ENCODE measurements at places on chromosomes 5 and 9.

DNA sequence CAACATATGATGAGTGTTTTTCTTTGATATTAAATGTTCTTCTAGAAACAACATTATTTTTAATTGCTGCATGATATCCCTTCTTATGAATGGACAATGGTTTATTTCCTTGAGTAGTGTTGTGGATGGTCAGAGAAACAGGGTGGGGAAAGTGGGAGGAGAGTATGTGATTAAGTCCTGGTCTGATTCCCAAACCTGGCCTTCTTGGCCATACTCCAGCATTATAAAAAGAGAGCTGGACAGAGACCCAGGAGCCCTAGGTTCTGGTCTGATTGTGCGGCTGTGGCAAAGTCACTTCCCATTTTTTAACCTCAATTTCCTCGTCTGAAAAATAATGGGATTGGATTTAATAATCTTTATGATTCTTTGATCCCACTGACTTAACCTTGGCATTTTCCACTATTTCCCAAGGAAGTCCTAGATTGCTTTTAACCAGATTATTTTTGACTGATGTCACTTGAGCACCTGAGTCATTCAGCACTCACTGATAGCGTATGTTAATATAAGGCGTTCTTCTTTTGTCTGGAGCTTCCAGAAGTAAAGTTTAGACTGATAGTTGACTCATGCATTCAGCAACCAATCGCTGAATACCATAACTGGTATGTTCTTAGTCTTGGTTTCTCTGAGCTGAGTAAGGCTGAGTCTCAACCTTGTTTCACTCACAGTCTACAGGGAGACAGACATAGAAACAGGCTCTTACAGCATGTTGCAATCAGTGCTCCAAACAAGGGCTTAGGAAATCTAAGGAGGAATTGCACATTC is 26.2 kb downstream of the OSMR start:
- DNase-seq: no peak

DNA sequence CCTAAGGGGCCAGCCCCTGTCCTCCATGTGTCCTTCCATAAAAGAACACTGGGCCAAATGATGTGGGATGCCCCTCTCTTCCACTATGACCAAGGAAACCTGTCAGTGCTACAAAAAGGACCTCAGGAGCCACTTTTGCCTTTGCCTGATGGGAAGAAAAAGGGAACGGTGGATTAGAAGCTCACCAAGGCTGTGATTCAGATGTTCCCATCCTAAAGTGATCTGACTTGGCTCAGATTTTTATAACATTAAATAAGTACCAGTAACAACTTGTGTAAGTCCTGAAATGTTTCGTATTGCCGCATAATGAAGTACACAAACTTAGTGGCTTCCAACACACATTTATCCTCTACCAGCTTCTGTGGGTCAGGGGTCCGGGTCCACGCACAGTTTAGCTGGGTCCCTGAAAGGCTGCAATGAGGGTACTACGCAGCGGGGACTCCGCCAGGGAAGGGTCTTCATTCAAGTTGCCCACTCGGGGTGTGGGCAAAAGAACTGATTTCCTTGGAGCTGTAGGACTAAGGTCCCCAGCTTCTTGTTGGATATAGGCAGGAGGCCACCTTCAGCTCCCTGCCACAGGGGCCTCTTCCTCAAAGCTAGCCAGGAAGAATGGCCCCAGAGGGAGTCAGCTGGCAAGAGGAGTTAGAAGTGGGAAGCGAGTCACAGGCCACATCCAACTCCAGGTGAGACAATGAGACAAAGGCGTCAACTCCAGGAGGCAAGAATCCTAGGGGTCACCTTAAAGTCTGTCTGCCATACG is 60.4 kb downstream of the RAPGEF1 start:
- no peak for DNase-seq

DNA sequence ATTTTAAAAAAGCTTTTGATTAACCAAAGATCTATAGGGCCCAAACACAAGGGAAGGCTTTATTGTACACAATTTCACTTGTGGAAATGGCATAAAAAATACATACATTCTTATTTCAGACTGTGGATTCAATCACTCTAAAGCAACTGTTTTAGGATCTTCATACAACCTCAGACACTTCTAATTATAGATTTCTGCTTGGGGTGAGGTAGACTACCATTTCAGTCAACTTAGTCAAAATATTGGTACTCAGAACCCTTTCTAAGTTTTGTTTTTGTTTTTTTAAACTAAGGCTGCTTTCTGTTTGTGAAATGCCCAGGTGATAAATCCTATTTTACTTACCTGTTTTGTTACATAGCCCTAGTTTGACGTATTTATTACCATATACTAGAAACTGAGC is 284.5 kb upstream of the RASA1 start:
- no peak for DNase-seq

DNA sequence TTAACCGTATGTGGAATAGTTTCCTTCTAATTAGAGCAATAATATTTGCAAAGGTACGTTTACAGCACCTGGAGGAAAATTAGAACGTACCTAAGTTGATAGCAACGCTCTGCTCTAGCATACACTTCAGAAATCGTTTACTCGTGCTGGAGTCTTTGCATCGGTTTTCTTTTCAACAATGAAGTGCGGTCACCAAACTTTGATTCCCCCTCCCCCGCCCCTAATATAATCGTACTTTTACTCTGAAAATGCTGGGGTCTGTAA is 506 bp downstream of the ADAMTS19 start:
- DNase-seq: no peak

DNA sequence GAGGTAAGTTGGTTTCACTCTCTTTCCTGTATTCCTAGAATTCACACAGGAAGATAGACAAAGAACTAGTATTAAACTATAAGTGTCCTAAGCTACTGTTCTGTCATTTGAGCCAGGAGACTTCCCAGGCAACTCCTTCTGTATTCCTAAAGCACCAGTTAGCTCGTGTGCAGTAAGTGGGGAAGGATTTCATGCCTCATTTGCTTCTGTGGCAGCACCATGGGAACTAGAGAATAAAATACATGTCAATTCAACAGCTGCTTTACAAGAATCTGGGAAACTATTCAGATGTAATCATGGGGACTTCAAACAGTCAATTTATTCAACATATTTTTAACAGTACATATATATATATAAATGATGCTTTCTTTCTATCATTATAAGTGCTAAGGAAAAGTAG is 762.3 kb downstream of the PRELID2 start:
- no peak for DNase-seq

GRCh38 chr9:137478962-137479861 is 20.1 kb upstream of the NSMF start:
- DNase-seq: no peak

DNA sequence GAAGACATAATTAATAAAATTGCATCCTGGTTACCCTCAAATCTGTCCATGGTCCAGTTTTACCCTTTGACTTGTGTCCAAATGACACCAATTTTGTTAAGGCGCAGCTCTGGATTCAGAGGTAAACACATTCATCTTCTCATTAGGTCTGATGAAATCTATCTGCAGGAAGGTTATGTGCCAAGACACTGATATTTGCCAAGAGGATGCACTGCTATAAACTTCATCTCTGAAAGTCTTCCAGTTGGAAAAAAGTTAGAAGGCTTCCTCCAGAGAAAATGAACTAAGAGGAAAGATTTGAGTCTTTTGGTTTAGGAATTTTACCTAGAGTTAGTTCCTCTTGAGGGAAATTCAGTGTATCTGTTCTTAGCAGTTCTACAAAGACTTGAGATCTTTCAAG is 717.8 kb downstream of the DTWD2 start:
- DNase-seq: no peak

DNA sequence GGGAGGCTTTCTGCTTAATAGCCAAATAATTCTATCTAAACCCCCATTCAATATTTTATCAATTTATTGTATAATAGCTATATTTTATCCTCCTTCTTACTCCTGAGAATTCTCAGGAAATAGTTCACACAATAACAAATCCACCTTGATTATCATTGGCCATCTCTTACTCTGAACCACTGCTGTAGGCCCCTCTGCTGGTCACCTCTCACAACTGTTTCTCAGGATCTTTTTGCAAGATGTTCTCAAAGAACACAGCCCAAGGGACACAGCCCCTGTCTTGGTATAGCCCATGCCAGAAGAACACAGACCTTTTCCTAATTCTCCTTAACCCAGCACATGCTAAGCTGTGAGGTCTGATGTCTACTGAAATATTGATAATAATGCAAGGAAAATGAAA is 74.9 kb upstream of the HTR4 start:
- no peak for DNase-seq

- no peak for DNase-seq
These were observed 3.4 kb downstream of the PBX3 start for GRCh38 chr9:125750627-125751011.

- DNase-seq: no peak
These were observed 22.8 kb downstream of the SARDH start for GRCh38 chr9:133715295-133715865.

- DNase-seq: no peak
These were observed 24.8 kb downstream of the DAB2IP start for GRCh38 chr9:121675969-121676822.

DNA sequence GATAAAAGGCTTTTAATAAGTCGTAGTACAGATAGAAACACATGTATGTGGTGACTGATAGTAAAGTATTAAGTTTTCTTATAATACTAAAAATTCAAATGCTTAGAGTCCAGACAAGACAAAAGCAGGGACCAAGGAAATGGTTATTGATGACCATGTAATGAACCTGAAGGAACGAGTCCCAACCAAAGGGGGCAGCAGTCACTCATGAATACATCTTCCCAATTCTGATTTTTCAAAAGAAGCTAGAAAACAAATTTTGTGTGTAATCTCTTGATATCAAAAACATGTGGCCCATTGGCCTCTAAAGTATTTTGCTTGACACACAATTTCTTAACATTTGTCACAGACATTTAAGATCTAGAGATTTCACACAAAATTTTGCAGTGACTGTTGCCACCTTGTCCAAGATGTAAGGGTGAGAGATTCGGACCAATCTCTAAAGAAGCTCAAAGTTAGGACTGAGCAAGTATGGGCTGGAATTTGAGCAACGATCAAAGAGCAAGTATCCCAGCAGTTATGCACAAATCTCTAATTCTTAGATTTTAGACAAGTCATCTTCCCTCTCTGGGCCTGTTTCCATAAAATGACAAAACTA is 66.8 kb downstream of the ARL15 start:
- no peak for DNase-seq

- no peak for DNase-seq
These were observed 4.4 kb downstream of the SLIT3 start for GRCh38 chr5:169296419-169297143.

GRCh38 chr9:87770616-87771315 is 44.8 kb downstream of the CTSL start:
- DNase-seq: no peak

- DNase-seq: no peak
These were observed 615.1 kb upstream of the SGCD start for GRCh38 chr5:155711882-155712281.

DNA sequence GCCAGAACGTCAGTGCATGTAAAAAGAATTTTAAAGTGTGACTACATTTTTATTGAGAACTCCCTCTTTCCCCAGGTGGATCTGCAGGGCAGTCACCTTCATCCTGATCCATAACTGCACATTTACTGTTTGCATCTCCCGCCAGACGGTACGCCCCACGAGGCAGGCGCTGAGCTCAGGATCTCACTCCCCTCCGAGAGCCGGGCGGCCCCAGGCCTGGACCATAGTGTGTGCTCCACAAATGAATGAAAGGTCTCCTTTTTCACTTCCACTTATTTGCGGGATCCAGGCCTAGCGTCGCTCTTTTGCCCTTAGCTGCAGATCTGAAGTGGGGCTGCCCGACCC is 378 bp downstream of the DROSHA start:
- no peak for DNase-seq

DNA sequence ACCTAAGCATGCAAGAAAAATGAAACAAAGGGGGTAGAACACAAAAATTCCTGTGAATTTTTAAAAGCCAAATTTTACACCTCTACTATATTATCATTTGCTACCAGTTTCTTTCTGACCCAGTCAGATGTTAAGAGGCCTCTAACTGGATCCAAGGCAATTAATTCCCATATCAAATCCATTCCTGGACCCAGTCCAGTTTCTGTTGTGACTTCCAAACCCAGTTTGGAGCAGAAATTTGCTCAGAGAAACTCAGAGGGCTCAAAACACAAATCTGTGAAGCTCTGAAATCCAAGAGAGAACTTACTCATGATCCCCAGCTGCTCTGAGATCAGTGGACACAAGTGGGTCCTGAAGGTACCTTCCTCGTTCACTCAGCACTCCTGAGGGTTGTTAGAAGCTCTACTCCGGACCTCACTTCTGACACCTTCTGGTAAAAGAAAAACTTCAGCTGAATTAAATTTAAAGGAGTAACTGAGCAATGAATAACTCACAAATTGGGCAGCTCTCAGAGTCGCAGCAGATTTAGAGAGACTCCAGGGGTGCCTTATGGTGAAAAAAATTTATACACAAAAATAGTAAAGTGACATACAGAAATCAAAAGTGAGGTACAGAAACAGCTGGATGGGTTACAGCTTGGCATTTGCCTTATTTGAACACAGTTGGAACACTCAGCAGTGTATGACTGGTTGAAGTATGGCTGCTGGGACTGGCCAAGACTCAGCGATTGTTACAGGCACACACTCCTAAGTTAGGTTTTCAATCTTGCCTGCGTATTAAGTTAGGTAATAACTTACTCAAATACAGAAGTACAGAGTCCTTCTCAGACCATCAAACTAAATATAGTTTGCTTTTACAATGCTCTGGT is 32.4 kb downstream of the INSL4 start:
- no peak for DNase-seq

GRCh38 chr5:84360056-84360455 is 24.6 kb downstream of the EDIL3 start:
- DNase-seq: no peak

- no peak for DNase-seq
These were observed 45.9 kb upstream of the ASTN2 start for GRCh38 chr9:117460743-117461142.

- no peak for DNase-seq
These were observed 137.2 kb downstream of the C9orf50 start for GRCh38 chr9:129483415-129484351.

DNA sequence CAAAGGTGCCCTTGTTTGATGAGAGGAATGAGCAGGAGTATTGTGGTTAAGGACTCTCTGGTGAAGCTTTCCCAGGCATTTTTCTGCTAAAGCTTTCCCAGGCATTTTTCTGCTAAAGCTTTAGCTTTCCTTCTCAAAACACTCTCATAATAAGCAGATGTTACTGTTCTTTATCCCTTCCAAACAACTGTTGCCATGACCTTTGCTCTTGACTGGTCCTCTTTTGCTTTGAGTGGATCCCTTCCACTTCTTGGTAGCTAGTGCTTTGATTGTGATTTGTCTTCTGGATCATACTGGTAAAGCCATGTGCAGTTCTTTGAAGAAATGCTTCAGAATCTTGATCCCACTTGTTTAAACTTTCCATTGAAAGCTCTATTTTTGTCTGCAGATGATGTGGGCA is 85.8 kb downstream of the GPBP1 start:
- no peak for DNase-seq

DNA sequence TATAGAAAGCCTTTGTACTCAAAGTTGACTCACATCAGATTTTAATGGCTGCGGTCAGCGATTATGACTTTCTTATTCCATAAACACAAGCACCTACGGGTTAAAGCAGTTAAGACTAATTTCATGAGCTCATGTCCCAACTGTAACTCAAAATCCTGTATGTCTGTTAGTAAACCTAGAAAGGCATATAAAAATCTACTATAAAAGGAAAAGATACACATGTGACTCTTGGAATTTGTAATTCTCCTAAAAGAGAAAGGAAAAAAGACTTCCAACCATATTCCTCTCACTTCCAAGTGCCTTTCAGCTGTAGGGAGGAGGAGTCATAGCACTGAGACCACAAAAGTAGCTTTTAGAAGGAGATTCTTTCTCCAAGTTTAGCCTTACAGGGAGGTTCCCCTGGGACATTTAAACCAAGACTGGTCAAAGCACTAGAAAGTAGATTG is 129.1 kb downstream of the EBF1 start:
- no peak for DNase-seq
